GM23338 (cell line): ENCODE measurements at places on chromosomes 16 and 17.

DNA sequence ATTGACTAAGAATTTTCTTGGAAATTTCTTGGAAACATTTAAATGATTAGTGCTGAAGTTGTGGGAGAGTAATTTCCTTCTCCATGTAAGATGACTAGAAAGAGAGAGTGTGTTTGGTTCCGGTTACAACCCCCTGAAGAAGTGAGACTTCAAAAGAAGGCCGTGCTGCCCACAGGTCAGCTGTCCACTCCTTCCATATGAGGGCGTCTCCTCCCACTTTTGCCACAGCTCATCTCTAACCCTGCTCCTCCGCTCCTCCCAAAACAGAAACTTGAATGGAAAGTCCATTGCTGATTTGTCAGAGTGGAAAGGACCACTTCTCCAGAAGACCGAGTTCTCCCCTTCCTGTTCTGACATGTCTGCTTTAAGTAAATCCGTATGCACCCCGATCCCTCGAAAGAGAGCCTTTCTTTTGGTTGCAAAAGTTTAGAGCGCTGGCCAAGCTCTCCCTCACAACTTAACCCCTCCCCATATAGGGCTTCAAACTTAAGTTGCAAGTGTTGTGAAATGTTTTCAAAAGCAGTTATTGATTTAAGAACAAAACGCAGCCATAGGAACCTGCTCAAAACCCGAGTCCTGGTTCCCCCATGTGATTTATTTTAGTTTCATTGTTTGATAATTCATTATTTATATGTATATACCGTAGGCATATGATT, 129.5 kb downstream of the SOCS1 start:
- no peaks in the 10 kb centered on the region for H3K36me3 ChIP-seq
- no peaks in the 10 kb centered on the region for H3K27me3 ChIP-seq
- no peaks in the 10 kb centered on the region for H3K4me1 ChIP-seq
- no peak overlapping the region for H3K4me3 ChIP-seq
- DNase-seq, result no peak
- no peak overlapping the region for H3K27ac ChIP-seq

- no peaks in the 10 kb centered on the region for H3K27me3 ChIP-seq
- no peaks in the 10 kb centered on the region; the same call in 1 of the 2 replicates for H3K4me1 ChIP-seq
- no peak overlapping the region for H3K27ac ChIP-seq
- H3K36me3 ChIP-seq, result peaks cover 6% of the 10 kb centered on the region; the same call in 1 of the 2 replicates
- DNase-seq, result no peak
- no peak overlapping the region for H3K4me3 ChIP-seq
Observed at GRCh38 chr16:10383626-10384025, 2.2 kb upstream of the ATF7IP2 start.

DNA sequence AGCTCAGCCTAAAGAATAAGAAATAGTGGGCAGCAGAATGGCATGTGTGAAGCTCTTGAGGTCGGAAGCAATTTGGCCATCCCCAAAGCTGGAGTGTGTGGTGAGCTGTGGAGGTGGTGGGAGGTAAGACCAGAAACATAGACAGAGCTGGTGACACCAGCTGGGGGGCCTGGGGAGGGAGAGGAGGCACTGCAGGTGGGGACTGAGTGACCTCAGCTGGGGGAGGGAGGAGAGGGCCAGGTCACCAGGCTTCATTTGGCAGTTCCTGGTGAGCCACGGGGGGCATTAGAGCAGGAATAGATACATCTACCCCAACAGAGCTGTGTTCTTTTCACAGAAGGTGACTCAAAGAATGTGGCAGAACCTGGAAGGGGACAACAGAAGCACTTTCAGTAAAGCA, 31.9 kb downstream of the WFDC1 start:
- no peaks in the 10 kb centered on the region for H3K27me3 ChIP-seq
- DNase-seq, result no peak
- no peak overlapping the region for H3K27ac ChIP-seq

DNA sequence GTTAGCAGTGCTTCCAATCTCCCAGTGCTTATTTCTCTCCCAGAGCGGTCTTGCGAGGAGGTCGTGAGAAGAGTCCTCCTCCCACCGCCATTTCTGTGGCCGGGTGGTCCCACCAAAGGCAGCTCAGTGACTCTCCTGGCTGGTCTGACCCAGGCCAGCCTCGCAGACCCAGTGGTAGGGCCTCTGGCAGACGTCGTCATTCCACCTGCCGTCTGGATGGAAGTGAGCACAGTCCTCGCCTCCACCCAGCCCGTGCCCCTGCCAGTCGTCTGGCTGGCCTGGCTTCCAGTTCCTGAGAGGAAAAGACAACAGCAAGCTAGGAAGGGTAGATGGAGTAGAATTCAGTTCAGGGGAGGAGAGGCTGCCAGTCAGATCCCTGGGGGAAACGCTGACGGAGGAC, 5.1 kb downstream of the CLEC10A start:
- no peak overlapping the region for H3K4me3 ChIP-seq
- H3K36me3 ChIP-seq, result no peaks in the 10 kb centered on the region
- H3K27ac ChIP-seq, result no peak overlapping the region
- H3K4me1 ChIP-seq, result no peaks in the 10 kb centered on the region
- no peak for DNase-seq
- no peaks in the 10 kb centered on the region for H3K27me3 ChIP-seq

- H3K4me3 ChIP-seq, result no peak overlapping the region
- H3K4me1 ChIP-seq, result peaks cover 7% of the 10 kb centered on the region; the same call in 1 of the 2 replicates
- H3K27me3 ChIP-seq, result no peaks in the 10 kb centered on the region
- no peak overlapping the region for H3K27ac ChIP-seq
- no peaks in the 10 kb centered on the region for H3K36me3 ChIP-seq
Observed at GRCh38 chr17:74009056-74009625, 194.3 kb upstream of the RPL38 start.

- no peaks in the 10 kb centered on the region for H3K36me3 ChIP-seq
- H3K27me3 ChIP-seq, result no peaks in the 10 kb centered on the region
- no peak overlapping the region for H3K4me3 ChIP-seq
- no peak overlapping the region for H3K27ac ChIP-seq
Observed at GRCh38 chr17:5846001-5846400, 224.2 kb upstream of the WSCD1 start.

DNA sequence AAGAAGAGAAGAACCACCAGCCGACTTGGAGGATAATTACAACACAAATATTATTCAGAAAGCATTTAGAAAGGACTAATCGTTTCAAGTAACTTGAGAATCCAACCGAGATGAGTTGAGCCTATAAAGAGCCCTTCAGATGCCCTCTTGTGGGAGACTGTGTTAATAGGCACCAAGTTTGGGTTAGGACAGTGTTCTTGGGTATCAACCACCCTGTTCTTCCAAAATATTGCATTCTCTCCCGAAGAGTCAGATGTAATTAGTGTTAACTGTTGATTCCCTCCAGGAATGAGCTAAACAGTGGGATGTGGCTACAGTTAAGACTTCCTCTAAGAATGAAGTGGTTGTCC, 87.8 kb upstream of the NOL11 start:
- H3K4me3 ChIP-seq, result no peak overlapping the region
- H3K27ac ChIP-seq, result no peak overlapping the region
- H3K4me1 ChIP-seq, result no peaks in the 10 kb centered on the region; the same call in 1 of the 2 replicates
- DNase-seq, result peak; percentile 64

- DNase-seq, result no peak
- peaks cover 4% of the 10 kb centered on the region; the same call in 1 of the 2 replicates for H3K36me3 ChIP-seq
- no peak overlapping the region for H3K27ac ChIP-seq
- H3K4me3 ChIP-seq, result no peak overlapping the region
- no peaks in the 10 kb centered on the region for H3K27me3 ChIP-seq
Observed at GRCh38 chr16:81335669-81336068, 20.9 kb downstream of the GAN start.

- H3K4me3 ChIP-seq, result no peak overlapping the region
- no peaks in the 10 kb centered on the region for H3K4me1 ChIP-seq
- peaks cover 3% of the 10 kb centered on the region; the same call in 1 of the 2 replicates for H3K36me3 ChIP-seq
- DNase-seq, result no peak
- H3K27ac ChIP-seq, result no peak overlapping the region
Observed at GRCh38 chr17:4073983-4074830, 68.6 kb downstream of the ZZEF1 start.

DNA sequence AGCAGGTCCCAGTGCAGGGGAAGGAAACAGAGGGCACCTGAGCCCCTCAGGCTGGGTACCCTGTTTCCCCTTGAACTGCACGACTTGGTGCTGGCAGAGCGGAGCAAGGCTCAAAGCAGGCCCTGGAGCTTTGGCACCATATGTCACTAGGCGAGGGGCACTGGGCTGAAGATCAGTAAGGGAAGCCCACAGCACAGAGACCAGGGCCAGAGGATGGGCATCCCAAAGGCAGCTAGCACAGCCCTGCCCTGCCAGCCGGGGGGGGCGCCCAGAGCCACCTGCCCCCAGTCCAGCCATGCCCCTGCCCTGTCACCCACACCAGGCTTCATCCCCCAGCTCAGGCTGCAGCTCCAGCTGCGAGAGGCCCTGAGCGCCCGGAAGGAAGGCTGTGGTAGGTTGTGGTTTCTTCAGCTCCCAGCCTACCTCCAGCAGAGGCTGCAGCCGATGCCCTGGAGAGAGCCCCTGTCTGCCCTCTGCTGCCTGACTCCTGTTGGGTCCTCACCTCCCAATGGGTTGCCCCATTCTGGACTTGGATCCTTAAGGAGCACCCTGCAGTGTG, 10.9 kb downstream of the NHERF1 start:
- peaks cover 41% of the 10 kb centered on the region for H3K4me1 ChIP-seq
- no peak for DNase-seq
- peak overlapping the region; percentile 35; the same call in 1 of the 2 replicates for H3K4me3 ChIP-seq
- peak overlapping the region; percentile 76 for H3K27ac ChIP-seq
- H3K36me3 ChIP-seq, result no peaks in the 10 kb centered on the region

DNA sequence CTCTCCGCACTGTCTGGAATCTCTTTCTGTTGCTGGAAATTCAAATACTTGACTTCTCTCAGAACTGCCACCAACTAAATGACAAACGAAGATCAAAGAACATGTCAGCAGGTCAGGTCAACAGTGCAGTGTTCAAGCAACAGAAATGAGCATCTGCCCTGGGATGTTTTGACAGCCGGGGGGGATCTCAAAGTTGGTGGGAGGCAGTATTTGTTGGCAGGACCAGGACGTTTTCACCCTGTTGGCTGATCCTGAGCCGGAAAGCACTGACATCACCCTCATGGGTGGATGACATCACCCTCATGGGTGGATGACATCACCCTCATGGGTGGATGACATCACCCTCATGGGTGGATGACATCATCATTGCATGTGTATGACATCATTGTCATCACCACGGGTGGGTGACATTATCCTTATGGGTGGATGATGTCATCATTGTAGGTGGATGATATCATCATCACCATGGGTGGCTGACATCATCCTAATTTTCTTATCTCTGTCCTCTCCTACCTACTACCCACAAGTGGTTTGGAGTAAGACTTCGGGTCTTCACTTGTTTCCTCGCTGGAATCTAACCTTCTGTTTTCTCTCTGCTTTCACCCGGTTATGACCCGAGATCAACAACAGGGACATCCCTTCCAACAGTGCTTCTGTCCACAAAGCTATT, 18.9 kb downstream of the DNAH17 start:
- DNase-seq, result no peak
- H3K27me3 ChIP-seq, result no peaks in the 10 kb centered on the region
- no peaks in the 10 kb centered on the region for H3K4me1 ChIP-seq
- H3K4me3 ChIP-seq, result no peak overlapping the region
- H3K27ac ChIP-seq, result no peak overlapping the region

DNA sequence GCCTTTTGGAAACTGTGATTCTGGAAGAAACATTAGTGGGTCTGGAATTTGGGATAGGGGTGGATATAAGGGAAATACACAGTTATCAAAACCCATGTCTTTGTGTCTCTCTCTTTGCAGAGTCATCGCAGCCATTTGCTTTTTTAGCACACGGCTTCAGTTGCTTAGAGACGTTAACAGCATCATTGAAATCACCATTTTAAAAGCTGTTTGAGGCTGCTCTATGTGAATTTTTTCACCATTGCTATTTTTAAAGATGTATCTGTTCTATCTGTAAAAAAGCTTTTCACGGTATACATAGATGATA, 47.3 kb downstream of the OMG start:
- DNase-seq, result peak; percentile 44
- no peaks in the 10 kb centered on the region for H3K36me3 ChIP-seq
- H3K4me3 ChIP-seq, result no peak overlapping the region
- H3K4me1 ChIP-seq, result peaks cover 8% of the 10 kb centered on the region; the same call in 1 of the 2 replicates

DNA sequence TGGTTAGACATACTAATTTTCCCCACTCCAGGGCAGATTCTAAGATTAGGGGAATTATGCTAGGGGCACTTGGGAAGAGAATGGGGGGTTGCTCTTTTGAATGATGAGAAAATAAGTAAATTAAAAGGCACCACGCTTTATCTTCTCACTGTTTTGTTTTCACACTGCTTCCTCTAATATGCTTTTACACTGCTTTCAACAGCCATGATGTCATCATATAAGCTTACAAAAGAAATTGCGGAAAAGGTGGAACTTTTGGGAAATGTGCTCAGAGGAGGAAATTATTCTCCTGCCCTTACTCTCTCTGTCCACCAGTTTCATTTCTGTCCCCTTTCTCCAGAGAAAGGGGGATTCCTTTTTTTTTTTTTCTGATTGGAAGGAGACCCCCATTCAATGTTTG, 308.2 kb downstream of the TOX3 start:
- no peaks in the 10 kb centered on the region; the same call in 1 of the 2 replicates for H3K4me1 ChIP-seq
- H3K4me3 ChIP-seq, result no peak overlapping the region
- H3K27ac ChIP-seq, result no peak overlapping the region
- no peaks in the 10 kb centered on the region for H3K27me3 ChIP-seq

DNA sequence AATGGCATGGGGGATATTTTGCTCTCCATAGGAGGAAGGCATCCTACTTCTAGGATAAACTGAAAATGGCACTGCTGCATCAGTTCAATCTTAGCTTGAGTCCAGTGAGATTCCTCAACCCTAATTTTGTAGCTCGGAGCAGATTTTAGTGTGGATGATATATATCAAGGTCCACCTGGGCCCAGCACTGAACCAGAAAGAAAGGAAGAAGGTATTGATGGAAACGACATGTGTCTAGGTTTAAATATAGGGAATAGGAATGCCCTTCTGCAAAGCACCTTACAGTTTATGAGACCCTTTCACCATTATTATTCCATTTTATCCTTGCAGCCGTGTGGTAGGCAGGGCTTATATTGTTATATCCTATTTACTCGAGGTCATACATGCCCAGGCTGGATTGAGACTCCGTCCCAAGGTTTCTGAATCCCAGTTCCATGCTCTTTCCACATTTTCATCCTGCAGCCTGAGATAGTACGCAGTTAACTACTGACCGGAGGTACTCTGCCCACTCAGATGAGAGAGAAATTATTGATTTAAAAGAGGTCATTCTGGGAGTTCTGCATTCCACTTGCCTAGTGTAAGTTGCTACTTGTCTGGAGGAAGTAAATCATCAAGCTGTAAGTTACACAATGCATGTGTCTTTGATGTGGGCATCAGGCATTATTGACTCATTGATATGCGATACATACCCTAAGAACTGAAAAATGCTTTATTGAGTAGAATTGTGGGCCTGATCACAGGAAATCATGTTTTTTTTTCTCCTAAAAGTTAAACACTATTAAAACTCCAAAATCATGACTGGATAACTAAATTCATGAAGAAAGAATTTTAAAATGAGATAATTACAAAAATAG, 10.1 kb downstream of the KRT39 start:
- peaks cover 23% of the 10 kb centered on the region for H3K4me1 ChIP-seq
- no peak overlapping the region for H3K4me3 ChIP-seq
- no peak for DNase-seq

GRCh38 chr16:72024862-72025382, 16.4 kb downstream of the DHODH start:
- H3K4me3 ChIP-seq, result no peak overlapping the region
- H3K27ac ChIP-seq, result no peak overlapping the region
- H3K4me1 ChIP-seq, result no peaks in the 10 kb centered on the region
- H3K36me3 ChIP-seq, result peaks cover 12% of the 10 kb centered on the region
